ENCODE measurements at places on chromosomes 6 and 20. TPM values are rescaled to one million over a fixed set of nuclear protein-coding genes. Genes with fewer than 3 reads are reported as not detected.

- DNase-seq: no peak
These were observed 13.3 kb downstream of the PKHD1 start for GRCh38 chr6:52074155-52074554.

GRCh38 chr6:20173833-20174792 is 38.2 kb downstream of the MBOAT1 start:
- DNase-seq: no peak

GRCh38 chr20:47551841-47552240 is 50.2 kb downstream of the NCOA3 start:
- no peak for DNase-seq

DNA sequence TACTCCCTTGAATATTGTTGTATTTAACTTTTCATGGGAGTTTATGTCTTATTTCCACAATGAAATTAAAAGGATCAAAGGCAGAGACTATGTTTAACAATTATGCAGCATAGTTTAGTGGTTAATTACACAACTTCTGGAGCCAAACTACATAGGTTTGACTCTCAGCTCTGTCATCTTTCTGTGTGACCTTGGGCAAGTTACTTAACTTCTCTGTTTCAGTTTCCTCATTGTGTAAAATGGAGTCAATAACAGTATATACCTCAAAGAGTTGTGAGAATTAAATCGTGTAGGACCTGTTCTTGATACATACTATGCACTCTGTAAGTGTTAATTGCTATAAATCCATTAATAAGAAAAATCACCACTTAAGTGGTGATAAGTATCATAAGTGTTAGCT is 48.3 kb downstream of the BTBD9 start:
- DNase-seq: no peak

DNA sequence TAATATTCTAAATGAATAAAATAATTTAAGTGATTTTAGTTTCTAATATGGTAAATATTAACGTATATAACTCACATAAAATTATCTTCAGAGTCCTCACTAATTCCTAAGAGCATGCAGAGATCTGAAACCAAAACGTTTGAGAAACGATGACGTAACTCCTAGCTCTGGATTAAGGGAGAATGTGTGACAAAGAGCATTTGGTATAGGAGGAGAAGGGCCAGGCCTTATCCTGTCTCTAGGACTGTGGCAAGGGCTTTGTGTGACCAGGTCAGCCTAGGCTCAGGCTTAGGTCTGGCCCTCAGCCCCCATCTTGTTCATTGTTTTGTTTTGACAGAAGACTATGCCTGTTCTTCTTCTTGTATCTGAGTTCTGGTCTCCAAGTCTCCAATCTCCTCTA is 19.2 kb upstream of the POLR1H start:
- DNase-seq: no peak

- no peak for DNase-seq
These were observed 1687.0 kb downstream of the GRIK2 start for GRCh38 chr6:103080497-103080896.

- no peak for DNase-seq
These were observed 3.1 kb downstream of the CD93 start for GRCh38 chr20:23082846-23083552.

DNA sequence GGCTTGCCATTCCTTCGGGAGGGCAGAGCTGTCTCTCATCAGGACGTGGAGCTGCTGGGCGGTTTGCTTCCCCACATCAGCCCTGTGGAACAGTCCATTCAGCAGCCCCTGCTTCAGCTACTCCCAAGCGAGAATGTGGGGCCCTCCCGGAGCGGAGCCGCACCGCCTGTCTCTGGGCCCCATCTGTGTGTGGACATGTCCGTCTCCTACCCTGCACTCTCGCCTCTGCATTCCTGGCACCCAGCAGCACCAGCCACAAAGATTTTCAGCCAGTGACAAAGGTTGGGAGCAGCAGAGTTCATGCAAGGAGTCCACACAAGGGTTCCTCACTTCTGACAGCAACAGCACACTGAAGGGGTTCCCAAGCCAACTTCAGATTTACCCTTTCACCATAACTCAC is 29.0 kb upstream of the SLC22A1 start:
- no peak for DNase-seq

- no peak for DNase-seq
These were observed 51.3 kb downstream of the DAAM2 start for GRCh38 chr6:39843305-39844020.

DNA sequence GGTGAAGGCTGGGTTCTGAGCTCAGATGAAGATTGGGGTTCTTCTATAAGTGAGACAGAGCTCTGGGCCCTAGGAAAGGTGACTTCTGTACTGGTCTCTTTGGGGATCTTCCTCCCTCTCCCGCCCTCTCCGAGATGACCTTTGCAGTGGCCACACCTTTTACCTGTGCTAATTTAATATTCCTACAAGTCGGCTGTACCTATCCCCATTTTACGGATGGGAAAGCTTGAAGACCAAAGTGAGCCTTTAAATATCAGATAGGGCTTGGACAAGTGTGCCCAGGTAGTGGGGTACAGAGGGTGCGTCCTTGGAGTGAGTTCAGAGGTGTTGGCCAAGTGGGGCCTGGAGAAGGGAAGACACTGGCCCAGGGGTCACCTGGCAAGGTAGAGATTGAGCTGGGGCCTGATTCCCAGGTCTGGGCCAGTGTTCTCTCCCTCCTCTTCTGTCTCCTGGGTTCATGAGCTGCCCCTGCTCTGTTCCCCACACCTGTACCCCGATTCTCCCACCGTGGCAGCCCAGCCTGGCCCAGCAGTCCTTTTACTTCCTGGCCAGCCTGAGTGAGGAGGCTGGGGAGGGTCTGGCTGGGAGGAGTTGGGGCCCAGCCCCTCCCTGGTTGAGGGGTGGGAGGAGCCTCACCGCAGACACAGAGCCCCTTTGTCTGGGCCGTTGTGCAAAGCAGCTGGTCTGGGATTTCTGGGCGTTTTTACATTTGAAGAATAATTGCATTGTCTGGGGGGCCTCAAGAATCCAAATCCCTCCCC is 152.1 kb upstream of the RNF24 start:
- DNase-seq: no peak

DNA sequence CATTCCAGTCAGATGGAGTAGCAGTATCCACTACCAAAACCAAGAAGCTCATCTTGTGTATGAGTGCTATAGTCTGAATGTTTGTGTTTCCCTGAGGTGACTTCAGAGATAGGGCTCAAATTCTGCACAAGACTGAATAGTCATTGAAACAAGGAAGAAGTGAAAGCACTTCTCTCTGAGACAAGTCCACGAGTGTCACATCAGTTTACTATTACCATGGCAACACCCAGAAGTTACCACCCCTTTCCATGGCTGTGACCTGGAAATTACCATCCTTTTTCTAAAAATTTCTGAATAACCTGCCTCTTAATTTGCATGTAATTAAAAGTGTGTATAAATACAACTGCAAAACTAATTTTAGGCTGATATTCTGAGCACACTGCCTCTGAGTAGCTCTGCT is 682.1 kb upstream of the ADGRB3 start:
- DNase-seq: no peak

- DNase-seq: no peak
These were observed 218.6 kb upstream of the ZFP64 start for GRCh38 chr20:52410182-52410647.

GRCh38 chr20:2380601-2381000 is at the start of gene TGM6:
TSS of gene TGM6 (plus strand) at chr20:2380901. CDS start at chr20:2380969, 68 bp downstream.
- DNase-seq: no peak

GRCh38 chr6:15349379-15349778 is 103.5 kb downstream of the JARID2 start:
- no peak for DNase-seq

GRCh38 chr6:44855562-44856411 is 468.3 kb downstream of the CDC5L start:
- no peak for DNase-seq

- no peak for DNase-seq
These were observed 19.4 kb downstream of the TPX2 start for GRCh38 chr20:31758521-31758920.

- DNase-seq: no peak
These were observed 3.2 kb downstream of the SLC29A1 start for GRCh38 chr6:44226368-44227147.

DACT2 gene
- total RNA-seq: 1.4 TPM

ARHGAP40 gene
- total RNA-seq: 4.7 TPM

CDSN gene
- not detected for total RNA-seq

OR2H1 gene
- not detected for total RNA-seq

ZNF335 gene
- 17.9 TPM for total RNA-seq

PLTP gene
- 129 TPM for total RNA-seq

PPIL6 gene
- 2.0 TPM for total RNA-seq

SPEF1 gene
- total RNA-seq: 0.19 TPM

SDHAF4 gene
- 4.0 TPM for total RNA-seq

MYMX gene
- total RNA-seq: not detected

C20orf202 gene
- total RNA-seq: not detected

HUS1B gene
- total RNA-seq: 0.30 TPM

LRP11 gene
- 74.9 TPM for total RNA-seq

DNAH8 gene
- total RNA-seq: 0.03 TPM
